ENCODE measurements at places on chromosomes 5 and 9.

DNA sequence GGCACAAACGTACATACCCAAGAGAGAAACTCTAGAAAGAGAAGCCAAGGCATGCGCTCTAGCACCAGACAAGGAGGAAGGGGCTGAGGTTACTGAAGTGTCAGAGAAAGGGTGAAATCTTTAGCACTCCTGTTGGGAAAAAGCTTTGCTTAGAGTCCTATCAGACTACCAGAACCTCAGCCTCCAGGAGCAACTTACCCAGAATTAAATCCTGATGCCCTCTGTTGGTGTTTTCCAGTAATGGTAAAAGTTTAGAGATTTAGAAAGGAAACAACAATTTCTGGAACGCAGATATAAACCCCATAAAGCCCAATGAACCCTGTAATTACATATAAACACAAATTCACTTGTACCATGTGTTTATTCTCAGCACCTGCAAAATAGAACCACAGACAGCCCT is 33.2 kb upstream of the ASTN2 start:
- no peak for DNase-seq

DNA sequence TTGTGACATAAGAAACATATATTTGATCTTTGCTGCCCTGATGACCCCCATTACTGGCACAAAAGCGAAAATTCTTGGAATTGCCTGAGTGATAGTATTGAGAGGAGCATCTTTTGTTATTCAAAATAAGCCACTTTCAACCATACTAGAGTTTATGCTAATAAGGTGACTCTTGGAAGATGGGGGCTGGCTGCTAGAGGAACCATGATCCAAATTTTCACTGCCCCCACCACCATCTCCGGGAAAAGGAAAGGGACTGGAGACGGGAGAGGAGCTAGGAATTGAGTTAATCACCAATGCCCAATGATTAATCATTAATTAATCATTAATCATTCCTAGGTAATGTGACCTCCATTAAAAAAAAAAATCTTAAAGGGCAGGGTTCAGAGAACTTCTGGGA is 25.6 kb downstream of the FBXW11 start:
- DNase-seq: no peak

- DNase-seq: no peak
Observed at GRCh38 chr9:124776954-124777648, at the start of gene OLFML2A. Gene OLFML2A (plus strand): TSS chr9:124777133. CDS start chr9:124777271, 138 bp downstream.

DNA sequence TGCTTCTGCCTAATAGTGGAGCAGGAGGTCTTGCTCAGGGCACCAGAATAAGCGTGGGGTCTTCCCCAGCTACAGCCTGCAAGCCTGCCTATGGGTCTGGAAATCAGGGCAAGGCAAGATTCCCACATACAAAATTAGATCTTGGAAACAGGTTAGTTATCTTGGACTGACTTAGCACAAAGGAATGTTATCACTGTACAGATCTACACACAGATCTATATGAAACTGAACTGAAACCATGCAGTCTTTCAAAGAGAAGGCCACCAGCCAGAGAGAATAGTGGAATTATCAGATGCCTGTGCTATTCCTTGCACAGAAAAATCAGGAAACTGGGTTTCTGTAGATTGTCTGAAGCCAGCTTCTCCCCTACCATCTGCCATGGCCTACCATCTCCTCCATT is 585.7 kb downstream of the ACTL7B start:
- no peak for DNase-seq

GRCh38 chr5:6504677-6505415 is 56.2 kb downstream of the UBE2QL1 start:
- DNase-seq: no peak

DNA sequence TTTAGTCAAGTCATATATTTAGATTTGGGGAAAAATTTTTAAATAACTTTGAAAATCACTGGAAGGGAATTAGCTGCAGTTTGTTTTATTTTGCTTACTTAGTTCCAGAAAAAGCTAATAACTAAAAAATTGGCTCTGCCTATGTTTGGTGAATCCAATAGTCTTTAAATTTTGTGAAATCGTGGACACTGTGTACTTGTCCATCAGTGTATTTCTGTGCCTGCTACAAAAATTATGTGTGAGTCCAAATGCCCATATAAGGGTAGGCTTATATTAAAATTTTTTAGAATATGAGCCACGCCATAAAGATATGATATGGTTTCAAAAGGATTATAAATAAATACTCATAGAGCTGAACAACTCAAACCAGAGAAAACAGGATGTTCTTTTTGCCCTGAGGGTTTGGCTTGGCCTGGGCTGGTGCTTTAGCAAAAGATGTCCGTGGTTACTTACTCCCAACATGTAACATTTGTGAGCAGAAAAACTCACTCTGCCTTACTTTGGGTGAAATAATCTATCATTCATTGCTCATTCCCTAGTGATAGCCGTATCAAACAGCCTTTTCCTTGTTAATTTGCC is 133.2 kb upstream of the PRLR start:
- no peak for DNase-seq

GRCh38 chr5:148976569-148977381 is 86.1 kb downstream of the SH3TC2 start:
- peak; percentile 77 for DNase-seq

- DNase-seq: no peak
Observed at GRCh38 chr5:157648275-157648990, 3.8 kb downstream of the SOX30 start.

DNA sequence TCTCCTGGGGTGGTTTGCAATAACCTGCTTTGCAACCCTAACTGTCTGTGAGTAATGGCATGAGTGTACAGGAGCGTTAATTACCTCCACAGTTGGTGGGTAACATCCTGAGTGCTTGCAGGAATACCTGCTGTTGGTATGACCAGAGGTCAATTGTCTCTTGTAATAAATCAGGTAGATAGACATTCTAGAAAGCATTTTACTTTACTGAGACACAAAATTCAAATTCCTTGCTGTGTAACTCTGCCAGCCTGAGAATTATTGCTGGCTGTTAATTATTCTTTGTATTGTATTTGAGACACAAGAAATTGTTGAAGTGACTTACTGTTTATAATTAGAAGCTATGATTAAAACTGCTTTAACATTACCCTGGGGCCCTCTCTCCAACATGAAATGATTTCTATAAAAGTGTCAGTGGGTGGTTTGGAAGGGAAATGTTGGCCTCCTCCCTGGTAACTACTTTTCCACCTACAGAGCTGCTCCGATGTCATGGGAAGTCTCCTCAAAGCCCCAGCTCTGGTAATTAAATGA is 150.8 kb upstream of the ADCY2 start:
- no peak for DNase-seq

GRCh38 chr5:156584871-156585270 is 257.9 kb downstream of the SGCD start:
- DNase-seq: no peak

DNA sequence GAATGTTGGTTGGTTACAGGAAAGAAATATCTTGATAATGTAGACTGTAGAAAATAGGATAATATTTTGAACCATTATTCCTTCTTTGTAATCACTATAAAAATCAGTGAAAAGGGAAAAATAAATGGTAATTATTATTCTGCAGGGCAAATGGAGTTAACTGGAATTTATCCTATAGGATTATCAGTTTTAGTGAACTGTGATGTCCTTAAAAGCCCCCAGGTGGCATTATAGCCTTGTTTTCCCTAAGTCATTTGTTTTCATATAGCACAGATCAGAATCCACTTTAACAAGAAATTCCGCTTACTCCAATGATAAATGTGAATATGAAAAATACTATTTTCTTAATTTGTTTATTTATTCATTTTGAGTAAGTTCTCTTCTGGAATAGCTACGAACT is 26.2 kb upstream of the WDR41 start:
- no peak for DNase-seq

DNA sequence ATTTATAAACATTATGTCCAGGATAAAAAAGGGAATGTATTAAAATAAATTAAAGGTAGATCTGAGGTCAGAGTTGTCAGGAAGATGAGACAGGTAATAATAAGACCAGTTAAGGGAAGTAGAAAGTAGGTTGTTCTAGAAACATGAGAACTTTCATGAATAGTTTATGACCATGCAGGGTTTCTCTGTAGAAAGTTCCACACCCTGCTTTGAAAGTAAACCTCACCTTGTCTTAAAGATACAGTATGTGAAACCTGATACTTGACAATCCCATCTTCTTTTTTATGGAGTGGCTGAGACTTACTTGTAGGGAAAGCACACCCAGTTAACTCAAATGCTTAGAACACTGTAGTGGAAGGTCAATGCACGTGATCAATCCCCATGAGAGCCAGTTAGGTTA is 260.6 kb upstream of the ZNF462 start:
- no peak for DNase-seq

GRCh38 chr5:74950836-74951515 is 84.8 kb upstream of the FAM169A start:
- no peak for DNase-seq

GRCh38 chr5:72110394-72111013 is 3.2 kb downstream of the MAP1B start:
- no peak for DNase-seq

DNA sequence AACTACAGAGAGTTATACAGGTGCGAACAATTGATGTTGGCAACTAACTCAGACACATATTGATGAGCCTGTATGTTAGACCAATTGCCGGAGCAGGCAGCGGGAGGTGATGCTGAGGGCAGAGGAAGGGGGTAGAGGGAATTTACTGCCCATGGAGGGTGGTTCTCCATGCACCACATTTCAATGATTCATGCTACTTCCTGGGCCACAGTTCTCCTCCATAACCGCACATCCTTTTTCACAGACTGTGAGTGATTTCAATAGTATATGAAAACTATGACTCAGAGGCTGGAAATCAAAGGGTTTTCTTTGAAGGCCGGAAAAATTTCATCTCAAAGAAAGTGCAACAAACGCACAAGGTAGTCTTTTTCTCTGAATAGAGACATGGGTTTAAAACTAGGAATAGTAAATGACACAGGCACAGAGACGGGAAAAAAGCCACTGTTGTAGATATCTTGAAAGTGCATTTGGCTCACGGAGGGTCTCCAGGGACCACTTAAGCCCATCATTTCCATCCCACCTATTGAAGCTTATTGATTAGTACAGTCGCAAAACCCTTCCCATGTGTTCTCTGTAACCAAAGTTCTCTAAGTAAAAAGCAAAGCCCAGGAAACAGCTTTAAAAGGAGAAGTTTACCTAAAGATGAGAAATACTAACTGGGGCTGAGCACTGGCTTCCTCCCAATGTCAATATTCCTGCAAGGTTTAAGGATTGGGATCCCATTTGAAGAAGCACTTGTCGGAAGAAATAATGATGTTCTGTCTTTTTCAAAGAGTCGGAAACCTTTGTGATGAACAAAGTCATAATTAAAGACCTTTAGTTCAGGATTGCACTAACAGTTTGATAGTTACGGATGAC is 28.0 kb upstream of the ADAM19 start:
- DNase-seq: no peak

- DNase-seq: no peak
Observed at GRCh38 chr5:83434946-83435345, 36.6 kb upstream of the VCAN start.

DNA sequence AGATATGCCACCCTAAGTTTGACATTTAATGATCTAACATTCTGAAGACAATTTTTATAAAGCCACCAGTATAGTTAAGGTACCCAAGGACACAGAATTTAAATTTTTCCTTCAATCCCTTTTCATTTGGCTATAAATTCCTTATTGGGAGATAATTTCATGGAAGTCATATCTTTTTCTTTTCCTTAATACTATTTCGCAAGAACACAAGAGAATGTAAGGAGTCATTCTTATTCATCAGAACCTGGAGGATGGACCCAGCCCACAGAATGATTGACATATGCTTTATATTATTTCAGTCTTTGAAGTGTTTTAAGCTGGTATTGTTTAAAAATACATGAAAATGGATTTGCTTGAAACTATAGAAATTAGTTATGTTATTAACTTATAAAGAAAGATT is 79.6 kb downstream of the DROSHA start:
- DNase-seq: no peak

DNA sequence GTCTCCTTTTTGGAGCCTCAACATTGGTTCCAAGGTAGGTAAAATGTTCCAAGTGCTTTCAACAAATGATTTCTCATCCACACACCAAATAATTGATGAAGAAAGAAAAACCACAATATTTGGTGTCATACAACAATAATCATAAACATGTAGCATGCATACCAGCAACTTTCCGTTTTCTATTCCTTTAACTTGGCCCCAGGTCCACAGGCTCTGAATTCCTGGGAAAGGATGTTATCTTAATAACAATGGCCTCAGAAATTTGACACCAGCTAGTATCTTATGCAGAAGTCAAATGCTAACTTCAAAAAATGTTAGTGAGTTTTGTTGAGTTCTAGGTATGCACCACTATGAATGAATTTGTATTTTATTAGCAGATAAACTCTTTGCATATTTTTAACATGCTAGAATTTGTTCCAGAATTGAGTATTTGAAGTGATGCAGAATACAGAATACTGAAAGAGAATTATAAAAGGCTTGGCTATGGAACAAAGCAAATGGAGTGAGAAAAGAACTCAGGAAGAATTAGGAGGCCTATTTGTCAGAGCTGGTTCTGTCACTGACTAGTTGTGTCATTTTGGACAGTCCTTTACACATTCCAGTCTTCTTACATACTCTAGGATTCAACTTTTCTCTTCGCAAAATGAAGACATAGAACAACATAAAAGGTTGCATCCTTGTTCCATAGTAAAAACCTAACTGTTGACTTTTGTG is 435.3 kb upstream of the TNC start:
- DNase-seq: no peak

DNA sequence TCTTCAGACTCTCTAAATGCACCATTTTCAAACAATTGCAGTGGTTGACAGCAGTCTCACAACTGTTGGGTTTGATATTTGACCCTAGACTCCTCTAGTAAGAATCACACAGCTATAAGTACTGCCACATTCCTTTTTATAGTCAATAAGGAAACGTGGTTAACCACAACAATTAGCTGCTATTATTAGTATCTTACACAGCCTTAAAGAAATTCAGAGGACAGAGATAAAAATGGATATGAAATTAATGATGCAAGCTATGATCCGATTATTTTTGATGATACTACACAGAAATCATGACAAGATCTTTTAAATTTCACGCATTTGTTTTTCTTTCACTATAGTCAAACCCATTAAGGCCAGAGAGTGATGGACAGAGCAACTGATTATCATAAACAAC is 288.6 kb upstream of the C9orf72 start:
- DNase-seq: no peak

GRCh38 chr9:86971742-86972141 is 24.4 kb upstream of the GAS1 start:
- no peak for DNase-seq

DNA sequence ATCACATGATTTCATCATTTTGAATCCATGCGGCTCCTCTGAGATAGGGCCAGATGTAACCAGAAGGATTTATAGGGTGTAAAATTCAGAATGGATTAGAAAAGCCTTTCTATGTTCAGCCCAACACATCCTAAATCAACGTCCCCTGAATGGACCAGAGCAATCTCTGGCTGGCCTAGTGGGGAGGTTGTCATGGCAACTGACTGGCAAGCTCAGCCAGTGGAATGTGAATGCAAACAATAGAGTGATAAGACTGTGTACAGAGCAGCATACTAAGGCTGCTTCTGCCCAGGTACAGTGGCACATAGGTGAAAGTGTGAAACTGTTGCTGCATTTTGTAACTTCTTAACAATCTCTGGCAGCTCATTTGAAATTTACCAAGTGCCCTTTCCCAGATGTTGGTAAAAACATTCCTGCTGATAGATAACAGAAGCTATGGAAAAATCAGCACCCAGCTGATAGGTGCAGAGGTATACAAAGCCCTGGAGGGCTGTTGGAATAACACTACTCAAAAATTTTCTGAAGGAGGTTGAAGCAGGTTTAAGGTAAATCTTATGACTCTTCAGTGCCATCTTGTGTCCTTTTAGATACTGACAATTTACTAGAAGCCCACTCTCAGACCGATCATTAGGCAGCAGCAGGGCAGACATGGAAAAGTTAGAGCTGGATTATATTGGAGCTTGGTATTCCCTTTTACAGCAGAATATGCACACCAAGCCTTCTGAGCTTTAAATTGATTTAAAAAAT is 267.2 kb downstream of the RAB3C start:
- no peak for DNase-seq
